Neural crest cell (in vitro differentiated cells): ENCODE measurements at places on chromosomes 5 and 9.
A peak's percentile ranks its signal among the peaks of the same experiment; 100 is the strongest.

- DNase-seq: no peak
Measured at GRCh38 chr5:59519338-59519737, 374.2 kb downstream of the PDE4D start.

GRCh38 chr9:19511694-19512093 is 102.9 kb downstream of the ACER2 start:
- DNase-seq: no peak

- no peak for DNase-seq
Measured at GRCh38 chr5:123530728-123531127, 18.8 kb downstream of the CSNK1G3 start.

DNA sequence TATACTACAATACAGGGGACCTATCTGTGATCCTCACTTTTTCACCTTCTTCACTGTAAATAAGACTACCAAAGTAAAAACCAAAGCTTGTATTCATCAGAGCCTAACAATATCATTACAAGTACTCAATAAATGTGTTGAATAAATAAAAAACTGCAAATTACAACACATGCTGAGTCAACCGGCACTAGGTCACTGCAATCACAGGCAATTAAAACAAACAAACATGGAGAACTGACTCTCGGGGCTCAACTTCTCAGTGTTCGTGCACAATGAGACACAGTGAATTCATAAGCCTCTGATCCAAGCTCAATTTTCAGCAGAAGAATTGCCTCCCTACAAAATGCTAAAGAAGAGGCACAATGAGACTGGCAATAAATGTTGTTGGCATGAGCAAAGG is 69.2 kb downstream of the CDK5RAP2 start:
- DNase-seq: no peak

DNA sequence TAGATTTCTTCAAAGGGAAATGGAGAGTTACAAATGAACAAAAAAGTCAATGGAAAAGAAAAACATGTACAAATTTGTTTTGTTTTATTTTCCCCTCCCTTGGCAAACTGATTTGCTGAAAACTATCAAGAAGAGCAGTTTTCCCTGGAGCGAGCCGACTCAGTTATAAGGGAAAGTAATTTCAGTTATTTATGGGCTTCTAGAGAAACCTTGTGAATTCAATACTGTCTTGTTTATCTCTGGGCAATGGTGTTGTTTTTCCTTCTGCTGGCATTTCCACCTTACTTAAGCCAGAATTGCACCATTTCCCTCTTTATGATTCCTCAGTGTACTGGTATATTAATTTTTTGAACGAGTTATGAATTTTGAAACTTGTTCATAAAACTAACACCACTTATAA is 1163.6 kb downstream of the CDH12 start:
- DNase-seq: no peak

DNA sequence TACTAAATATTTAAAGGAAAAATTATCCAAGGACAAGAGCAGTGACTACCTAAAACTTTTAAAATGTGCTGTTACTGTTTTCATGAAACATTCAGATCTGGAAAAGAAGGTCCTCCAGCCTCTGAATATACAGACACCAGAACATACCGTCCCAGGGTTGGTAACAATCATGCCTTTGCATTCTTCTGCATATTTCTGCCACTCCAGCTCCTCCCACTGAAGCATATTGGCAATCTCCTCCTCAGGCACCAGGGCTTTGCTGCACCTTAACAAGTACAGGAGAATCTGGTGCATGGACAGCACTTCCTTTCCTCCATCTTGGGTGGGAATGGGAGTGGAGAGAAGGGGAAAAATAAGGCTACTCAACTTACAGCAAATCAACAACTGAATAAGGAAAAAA is 60.0 kb downstream of the DROSHA start:
- DNase-seq: no peak

GRCh38 chr5:6765612-6766525 is 52.6 kb downstream of the TENT4A start:
- DNase-seq: peak; percentile 72

DNA sequence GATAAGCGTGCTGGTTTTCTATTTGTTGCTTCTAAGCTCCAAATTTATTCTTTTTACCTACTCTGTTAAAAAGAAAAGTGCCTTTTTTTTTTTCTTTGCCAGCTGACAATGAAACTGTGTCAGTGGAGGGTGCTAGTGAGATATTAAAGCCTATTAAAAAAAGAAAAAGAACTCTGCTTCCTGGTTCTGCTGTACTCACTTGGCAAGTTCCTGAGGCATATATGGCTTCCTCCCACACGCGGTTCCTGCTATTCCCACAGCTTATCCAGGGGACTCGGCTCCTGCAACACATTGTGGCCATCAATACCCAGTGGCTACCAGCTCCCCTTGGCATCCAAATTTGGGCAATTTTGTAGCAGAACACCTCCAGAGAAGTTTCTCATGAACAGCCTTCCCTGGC is 1977.7 kb upstream of the CDH9 start:
- DNase-seq: no peak

- DNase-seq: no peak
Measured at GRCh38 chr5:142785206-142785605, 15.0 kb downstream of the ARHGAP26 start.

DNA sequence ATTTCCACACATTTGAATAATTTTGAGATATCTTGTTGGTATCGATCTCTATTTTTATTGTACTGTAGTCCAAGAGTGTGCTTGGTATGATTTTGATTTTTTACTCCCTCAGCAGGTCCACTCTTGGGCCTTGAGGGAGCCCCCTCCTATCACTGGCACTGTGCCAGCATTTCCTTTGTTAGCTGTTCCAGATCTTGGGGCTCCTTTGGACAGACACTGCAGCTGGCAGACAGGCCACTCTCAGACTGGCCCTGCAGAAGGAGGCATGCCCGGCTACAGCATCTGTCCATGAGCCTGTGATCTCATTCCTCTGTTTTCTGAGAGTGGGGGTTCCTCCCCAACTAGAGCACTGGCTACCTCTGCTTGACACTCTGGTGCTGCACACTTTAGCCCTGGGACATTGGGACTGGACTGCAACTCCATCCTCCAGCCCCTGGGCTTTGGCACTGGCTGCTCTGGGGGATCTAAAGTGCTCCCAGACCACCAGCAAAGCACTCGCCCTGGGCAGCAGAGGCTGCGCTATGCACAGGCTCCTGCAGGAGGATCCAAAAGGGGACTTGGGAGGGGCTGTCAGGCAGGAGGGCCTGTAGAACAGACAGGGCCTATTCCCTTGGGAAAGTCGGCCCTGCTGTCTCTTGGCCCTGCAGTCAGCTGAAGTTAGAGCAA is 271.3 kb upstream of the DMAC1 start:
- no peak for DNase-seq

- DNase-seq: no peak
Measured at GRCh38 chr5:96350678-96351077, 82.4 kb downstream of the PCSK1 start.

- DNase-seq: no peak
Measured at GRCh38 chr5:148364343-148364742, 19.4 kb upstream of the FBXO38 start.

GRCh38 chr9:133928248-133928764 is 63.8 kb downstream of the VAV2 start:
- DNase-seq: no peak
